CD4-positive, alpha-beta T cell treated with Interleukin-1 beta for 1 hour (primary cell): ENCODE measurements at places on chromosomes 2 and 18.

GRCh38 chr2:12326449-12327190, 390.1 kb upstream of the TRIB2 start:
- DNase-seq: peak; percentile 11

- no peak for DNase-seq
Measured at GRCh38 chr2:160696087-160696452, 202.5 kb upstream of the RBMS1 start.

- no peak for DNase-seq
Measured at GRCh38 chr2:188978291-188979081, 4.3 kb downstream of the COL3A1 start.

GRCh38 chr2:86225581-86225980, 26.3 kb downstream of the MRPL35 start:
- DNase-seq: peak; percentile 38

DNA sequence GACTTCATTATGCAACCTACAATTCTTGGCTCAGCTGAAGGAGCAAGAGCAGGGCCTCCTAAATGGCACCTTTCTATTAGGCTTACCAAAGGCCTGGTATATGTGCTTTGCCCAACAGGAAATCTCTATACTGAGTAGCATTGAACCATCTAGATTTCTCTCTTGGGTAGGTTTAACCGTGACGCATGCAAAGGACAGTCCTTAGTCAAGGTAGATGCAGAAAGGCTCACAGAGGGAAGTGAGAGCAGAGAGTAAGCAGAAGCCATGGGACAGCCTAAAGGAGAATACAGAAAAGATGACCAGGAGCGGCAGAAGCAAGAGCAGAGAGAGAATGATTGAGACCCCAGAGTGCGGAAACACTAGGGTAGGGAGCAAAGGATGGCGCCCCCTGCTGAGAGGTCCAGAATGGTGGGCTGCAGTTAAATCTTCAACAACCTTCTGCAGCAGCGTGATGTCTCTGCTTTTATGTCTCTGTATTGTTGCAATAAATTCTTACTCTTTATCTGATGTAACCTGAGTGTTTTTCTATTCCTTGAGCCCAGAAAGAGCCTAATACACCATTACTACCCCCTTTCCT, 4.7 kb upstream of the OSBPL1A start:
- DNase-seq: no peak

DNA sequence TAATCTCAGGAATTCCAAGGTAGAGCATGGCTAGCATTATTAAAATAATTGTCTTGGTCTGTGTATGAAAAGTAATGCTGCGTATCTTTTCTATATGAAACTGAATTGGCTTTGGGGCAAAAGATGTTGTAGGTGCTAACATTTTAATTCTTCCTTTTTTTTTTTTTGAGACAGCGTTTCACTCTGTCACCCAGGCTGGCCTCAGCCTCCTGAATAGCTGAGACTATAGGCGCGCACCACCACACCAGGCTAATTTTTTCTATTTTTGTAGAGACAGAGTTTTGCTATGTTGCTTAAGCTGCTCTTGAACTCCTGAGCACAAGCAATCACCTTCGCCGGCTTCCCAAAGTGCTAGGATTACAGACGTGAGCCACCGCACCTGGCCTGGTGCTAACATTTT, 172.6 kb upstream of the STON1 start:
- DNase-seq: no peak

DNA sequence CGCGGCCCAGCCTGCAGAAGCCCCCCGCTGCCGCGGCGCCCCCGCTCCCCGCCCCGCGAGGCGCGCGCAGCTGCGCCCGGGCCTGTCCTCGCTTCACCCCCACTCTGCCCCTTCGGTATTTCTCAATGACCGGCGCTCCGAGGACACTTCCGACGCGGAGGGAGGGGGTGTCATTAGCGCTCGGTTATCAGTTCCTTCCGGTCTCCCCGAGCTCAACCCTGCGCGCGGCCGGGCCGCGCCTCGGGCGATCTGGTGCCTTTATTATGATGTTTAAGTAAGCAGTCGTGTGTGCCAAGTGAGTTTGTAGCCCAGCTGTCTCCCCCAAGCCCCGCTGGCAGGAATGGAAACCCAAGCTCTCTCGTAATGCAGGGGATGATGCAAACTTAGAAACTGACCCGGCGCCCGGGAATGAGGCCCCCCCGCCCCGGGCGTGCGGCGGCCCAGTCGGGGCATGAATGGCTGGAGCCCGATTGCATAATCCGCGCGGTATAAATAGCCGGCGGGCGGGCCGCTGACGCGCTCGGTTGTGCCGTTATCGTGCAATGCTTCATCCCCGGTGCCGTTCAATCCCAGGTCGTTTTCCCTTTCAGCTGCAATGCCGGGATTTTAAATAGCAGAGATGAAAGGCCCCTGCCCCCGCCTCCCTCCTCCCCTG, 3.9 kb upstream of the SPRED2 start:
- peak; percentile 47 for DNase-seq

- DNase-seq: peak; percentile 22
Measured at GRCh38 chr2:198106621-198107385, 302.4 kb downstream of the PLCL1 start.

DNA sequence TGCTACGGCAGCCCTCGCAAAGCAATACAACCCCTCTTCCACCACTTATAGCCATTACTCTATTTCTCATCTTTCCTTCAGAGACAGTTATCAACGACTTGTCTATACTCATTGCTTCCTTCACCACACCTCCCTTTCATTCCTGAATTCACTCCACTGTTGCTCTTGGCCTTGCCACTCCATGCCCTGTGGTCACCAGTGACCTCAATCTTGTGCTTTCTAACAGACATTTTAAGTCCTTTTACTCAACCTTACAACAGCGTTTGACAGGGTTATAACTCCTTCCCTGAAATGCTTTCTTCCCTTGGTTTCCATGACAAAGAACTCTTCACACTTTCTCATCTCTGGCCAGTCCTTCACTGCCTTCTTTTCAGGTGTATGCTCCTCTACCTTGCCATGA, 90.6 kb upstream of the CCDC141 start:
- no peak for DNase-seq

DNA sequence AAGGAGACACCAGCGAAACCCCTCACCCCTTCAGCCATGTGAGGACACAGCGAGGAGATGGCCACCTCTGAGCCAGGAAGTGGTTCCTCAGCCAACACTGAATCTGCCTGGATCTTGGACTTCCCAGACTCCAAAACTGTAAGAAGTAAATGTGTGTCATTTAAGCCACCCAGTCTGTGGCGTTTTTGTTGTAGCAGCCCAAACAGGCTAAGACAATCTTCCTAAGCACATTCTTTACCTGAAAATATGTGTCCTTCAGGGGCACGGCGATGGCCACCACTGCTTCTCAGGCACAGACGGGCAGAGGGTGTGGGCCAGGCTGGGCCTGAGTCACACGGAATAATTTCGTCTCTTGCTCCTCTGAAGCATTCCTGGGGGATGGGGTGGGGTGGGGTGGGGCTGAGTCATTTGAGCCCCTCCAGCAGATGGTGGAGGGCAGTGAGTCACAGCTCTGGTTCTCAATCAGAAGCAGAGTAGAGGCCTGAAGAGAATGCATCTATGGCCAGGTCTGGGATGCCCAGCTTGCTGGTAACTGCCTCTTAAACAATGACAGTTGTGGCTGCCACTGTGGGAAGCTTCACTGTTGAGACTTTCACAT, 142.4 kb downstream of the CAPN13 start:
- DNase-seq: no peak

GRCh38 chr2:5021136-5021535, 671.0 kb upstream of the SOX11 start:
- DNase-seq: no peak

GRCh38 chr18:52898485-52899058, 558.6 kb downstream of the DCC start:
- DNase-seq: no peak

DNA sequence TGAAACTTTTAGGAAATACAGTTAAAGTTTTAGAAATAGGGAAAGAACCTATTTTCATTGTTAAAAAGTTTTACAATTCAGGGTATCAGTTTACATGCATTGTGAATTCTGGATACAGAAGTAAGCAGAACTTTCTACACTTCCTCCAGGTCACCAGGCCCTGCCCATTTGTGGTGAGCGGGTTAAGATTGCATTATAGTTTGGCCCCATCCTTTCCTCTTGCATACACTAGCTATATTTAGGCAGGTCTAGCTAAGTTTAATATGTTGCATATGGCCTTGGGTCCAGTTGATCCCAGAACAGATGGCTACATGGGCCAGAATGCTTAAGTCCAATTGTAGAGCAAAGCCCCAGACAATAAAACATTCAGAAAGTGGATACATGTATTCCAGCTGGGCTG, 4.8 kb downstream of the VWA3B start:
- DNase-seq: no peak

- DNase-seq: no peak
Measured at GRCh38 chr2:126650994-126651393, 5.0 kb upstream of the GYPC start.

DNA sequence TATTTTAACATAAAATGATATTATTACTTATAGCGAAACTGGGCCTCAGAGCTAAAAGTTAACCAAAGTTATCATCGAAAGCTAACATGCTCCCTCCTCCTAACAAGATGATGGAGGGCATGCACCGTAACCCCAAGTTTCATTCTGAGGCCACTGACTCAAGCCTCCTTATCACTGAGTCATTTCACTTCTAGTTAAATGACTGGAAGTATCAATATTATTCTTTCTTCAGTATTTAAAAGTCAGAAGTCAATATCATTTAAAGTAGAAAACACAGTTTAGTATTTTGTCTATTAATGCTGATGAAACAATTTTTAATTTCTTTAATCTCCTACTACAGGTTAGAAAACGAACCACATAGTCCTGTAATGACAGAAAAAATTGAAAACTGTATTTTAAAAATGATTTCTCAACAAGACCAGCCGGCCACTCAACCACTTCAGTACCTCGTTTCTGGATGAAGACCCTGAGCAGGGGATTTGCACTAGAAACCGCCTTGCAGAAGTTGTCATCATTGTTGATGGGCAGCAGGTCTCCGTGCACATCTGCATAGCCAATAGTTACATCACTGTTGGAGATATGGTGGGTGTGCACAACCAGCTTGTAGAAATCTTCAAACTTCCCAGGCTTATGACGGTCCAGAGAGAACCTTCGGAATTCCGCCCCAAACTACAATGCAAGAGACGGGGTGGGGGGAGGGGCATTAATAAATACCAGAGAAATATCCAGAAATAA, 44.9 kb downstream of the PARD6G start:
- no peak for DNase-seq

DNA sequence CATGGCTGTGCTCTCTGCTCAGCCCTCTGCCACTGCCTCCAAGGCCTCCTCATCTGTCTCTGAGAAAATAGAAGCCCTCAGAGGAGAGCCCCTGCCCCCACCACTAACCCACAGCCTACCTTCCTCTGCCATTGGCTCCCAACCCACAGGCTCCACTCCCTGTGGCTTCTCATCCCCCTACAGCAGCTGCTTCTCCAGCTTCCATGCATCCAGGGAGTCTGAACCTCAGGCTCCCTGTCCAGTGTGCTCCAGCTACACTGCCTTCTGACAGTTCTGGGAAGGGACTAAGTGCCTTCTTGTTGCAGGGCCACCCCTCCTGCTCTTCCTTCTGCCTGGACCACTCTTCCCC, 29.3 kb downstream of the COL6A3 start:
- no peak for DNase-seq

GRCh38 chr2:229914171-229914570, 7.6 kb downstream of the TRIP12 start:
- no peak for DNase-seq

GRCh38 chr2:111638274-111638877, 245.6 kb downstream of the ANAPC1 start:
- DNase-seq: no peak

DNA sequence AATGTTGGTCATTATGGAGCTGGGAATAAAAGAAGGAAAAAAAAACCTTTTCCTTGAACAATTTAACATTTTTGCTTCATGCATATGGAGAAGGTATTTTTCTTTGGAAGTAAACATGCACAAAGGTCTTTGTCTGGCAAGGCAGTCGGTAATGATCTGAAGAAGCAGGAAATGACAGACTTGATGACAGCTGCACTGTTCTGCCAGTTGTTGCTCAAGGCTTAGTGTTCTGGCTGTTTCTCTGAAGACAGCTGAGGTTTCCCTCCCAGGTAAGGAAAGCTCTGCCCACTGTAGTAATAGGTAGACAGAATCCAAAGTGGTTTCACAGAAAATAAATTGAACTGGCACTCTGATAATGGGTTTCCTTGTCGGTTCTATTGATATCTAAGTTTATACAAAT, 308.4 kb upstream of the GCFC2 start:
- no peak for DNase-seq

- DNase-seq: peak; percentile 2
Measured at GRCh38 chr2:164599954-164600589, 21.2 kb downstream of the GRB14 start.

GRCh38 chr2:150127346-150127990, 360.0 kb downstream of the RND3 start:
- no peak for DNase-seq

DNA sequence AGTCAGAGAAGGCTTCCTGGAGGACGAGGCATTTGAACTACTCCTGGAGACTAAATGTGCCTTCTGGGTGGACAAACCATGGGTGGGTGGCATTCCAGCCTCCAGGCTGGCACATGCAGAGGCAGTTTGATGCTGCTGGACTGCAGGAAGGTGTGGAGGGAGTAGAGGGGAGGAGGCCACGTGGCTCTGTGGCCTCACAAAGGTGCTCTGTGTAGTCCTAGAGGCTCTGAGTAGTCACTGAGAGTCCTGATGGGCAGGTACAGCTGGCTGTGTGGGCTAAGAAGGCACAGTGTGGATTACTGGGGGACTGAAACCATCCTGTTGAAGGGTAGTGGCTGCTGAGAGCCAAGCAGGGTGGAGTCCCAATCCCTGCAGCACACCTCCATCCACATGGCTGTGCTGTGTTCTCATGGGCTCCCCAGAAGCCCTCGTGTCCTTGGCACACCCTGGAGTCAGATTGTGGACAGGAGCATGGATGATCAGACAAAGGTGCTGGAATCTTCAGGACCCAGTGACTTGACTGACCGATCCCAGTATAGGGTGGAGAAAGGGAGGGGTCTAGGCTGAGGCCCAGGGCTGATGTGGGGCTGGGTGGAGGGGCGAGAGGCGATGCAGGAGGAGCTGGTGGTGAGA, 87.4 kb upstream of the HS6ST1 start:
- DNase-seq: no peak

GRCh38 chr2:164722616-164723338, 101.5 kb upstream of the GRB14 start:
- DNase-seq: no peak

GRCh38 chr2:58019229-58019628, 27.4 kb upstream of the VRK2 start:
- no peak for DNase-seq

DNA sequence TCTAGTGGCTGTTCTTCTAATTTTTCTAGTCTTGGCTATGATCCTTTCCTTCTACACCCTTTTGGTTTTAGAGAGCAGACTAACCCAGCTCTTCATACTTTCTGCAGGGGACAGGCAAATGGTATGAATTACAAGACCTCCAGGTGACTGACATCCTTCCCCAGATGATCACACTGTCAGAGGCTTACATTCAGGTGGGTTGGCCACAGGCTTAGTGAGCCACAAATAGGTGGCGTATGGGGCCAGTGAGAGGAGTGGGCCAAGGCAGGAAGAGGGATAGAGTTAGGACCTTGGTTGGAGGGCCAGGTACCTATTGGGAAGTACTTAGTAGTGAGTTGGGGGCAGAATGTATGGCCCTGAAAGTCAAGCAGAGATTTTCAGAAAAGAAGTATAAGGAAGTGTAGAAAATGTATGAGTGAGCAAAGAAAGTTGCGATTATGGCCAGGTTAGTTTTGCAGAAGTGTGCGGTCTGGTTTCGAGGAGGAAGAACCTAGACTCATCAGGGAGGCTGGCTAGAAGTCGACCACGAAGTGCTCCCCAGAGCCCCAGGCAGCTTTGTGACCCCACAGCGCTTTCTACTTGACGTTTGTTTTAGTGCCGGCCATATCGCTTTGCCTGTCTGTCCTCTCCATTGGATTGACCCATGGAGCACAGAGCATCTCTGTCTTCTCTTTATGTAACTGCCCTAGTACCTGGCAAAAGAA, 20.0 kb downstream of the SFTPB start:
- no peak for DNase-seq
